Stomach (tissue), 19 donors: ENCODE measurements at places on chromosomes 6 and 20.

GRCh38 chr6:148349466-148349865, 6.8 kb downstream of the SASH1 start:
- no peak overlapping the region for H3K4me3 ChIP-seq
- H3K27ac ChIP-seq, result no peak overlapping the region
- H3K4me1 ChIP-seq, result peaks cover 14% of the 10 kb centered on the region
- no peaks in the 10 kb centered on the region for H3K36me3 ChIP-seq
- no peak for DNase-seq

- H3K4me3 ChIP-seq, result peak overlapping the region; percentile 53
- DNase-seq, result peak; percentile 84
- no peaks in the 10 kb centered on the region for H3K36me3 ChIP-seq
- H3K27ac ChIP-seq, result peak overlapping the region; percentile 92
- H3K27me3 ChIP-seq, result peaks cover 17% of the 10 kb centered on the region
- H3K4me1 ChIP-seq, result no peaks in the 10 kb centered on the region
Measured at GRCh38 chr6:29976588-29977424, 34.5 kb downstream of the HLA-A start.

- no peak for DNase-seq
- H3K27ac ChIP-seq, result peak overlapping the region; percentile 32
- no peaks in the 10 kb centered on the region for H3K27me3 ChIP-seq
- H3K4me3 ChIP-seq, result no peak overlapping the region
- H3K36me3 ChIP-seq, result no peaks in the 10 kb centered on the region
- no peaks in the 10 kb centered on the region for H3K4me1 ChIP-seq
Measured at GRCh38 chr6:144263786-144264185, 21.3 kb upstream of the UTRN start.

DNA sequence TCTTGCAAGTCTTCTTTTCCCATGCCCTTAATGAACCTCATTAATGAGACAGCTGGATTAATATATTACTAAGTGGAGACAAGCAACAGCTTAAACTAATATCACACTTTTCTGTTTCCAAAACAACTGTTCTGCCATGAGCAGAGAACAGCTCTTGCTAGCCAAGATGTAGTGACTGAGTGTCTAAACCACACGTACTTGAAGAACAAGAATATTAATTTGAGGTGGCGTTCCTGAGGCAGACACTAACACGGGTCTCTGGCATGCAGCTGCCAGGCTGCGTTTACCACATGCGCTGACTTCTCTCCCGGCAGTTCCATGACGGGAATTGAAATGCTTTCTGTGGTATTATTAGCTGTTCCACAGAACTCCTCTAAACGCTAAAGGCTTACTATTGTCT, 80.6 kb downstream of the FNDC1 start:
- H3K27ac ChIP-seq, result no peak overlapping the region
- H3K36me3 ChIP-seq, result no peaks in the 10 kb centered on the region
- no peaks in the 10 kb centered on the region for H3K27me3 ChIP-seq
- no peak overlapping the region for H3K4me3 ChIP-seq

DNA sequence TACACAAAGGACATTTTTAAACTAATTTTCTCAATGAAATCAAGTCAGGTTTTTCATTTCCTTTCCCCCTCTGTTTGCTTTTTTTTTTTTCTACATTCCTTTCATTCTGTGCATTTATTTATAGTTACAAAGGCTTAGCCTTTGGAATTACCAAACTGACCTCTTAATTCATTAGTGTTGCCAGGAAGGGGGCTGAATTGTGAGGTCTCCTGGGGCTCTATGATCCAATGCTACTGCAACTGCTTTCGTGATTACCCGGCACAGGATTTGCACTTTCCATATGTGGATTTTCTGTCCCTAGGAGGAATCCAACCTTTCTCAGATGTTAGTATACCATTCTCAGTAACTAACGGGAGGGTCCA, 35.3 kb downstream of the NEDD9 start:
- H3K4me1 ChIP-seq, result peaks cover 9% of the 10 kb centered on the region
- H3K27ac ChIP-seq, result peak overlapping the region; percentile 58
- H3K4me3 ChIP-seq, result no peak overlapping the region
- no peaks in the 10 kb centered on the region for H3K27me3 ChIP-seq

GRCh38 chr6:113645576-113645970, 211.6 kb upstream of the MARCKS start:
- H3K36me3 ChIP-seq, result no peaks in the 10 kb centered on the region
- DNase-seq, result no peak
- peak overlapping the region; percentile 78 for H3K27ac ChIP-seq
- peaks cover 41% of the 10 kb centered on the region for H3K4me1 ChIP-seq
- no peaks in the 10 kb centered on the region for H3K27me3 ChIP-seq

DNA sequence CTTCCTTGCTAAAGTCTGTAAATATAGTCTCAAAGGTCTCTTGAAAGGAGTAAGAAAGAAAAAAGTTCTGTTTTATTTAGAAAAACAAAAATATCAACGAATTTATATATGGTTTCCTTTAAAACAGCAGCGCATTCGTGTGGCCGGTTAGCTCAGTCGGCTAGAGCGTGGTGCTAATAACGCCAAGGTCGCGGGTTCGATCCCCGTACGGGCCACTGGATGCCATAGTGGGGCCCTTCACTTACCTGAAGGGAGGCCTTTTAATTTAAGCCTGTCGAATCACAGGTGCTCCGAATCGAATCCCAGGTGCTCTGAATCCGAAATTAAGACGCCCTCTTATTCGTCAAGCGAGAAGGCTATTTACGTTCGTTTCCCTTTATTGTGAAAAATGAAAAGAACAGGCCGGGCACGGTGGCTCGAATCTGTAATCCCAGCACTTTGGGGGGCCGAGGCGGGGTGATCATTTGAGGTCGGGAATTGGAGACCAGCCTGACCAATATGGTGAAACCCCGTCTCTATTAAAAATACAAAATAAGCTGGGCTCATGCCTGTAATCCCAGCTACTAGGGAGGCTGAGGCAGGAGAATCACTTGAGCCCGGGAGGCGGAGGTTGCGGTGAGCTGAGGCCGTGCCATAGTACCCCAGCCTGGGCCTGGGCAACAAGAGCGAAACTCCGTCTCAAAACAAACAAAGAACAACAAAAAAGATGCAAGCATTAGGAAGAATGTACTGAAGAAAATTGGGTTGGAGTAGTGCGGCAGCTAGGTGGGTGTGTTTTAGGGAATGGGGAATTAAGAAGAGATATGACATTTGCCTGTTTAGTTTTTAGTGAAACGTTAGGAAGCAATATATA, 195.8 kb upstream of the ZNF184 start:
- peaks cover 4% of the 10 kb centered on the region for H3K4me1 ChIP-seq
- no peak overlapping the region for H3K27ac ChIP-seq
- no peak overlapping the region for H3K4me3 ChIP-seq
- DNase-seq, result peak; percentile 61

DNA sequence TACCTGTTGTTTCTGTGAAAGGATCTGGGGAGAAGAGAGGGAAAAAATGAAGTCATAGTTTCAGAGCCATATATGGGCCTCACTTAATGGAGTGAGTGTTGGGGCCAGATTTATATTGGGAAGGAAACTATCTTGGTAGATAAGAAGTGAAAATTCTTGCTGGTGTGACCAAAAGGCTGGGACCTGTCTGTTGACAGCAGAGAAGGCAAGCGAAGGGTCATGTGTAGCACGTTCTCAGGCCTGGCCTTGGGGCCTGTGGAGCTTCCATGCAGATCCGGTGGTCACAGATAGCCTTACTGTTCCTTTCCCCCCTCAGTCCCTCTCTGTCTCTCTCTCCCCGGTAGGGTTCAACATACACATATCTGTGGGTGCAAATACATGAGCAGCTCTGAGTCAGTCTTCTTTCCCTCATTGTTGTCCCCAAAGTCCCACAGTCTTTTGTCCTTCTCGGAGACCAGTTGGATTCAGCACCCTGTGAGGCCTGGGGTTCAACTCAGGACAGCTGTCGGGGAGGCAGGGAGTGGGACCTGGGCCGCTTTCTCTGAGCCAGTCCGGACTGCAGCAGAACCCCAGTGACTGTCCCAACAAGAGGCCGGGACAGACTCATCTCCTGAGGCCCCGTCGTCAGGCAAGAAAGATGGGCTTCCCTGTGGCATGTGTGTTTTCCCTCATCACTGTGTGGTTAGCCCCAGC, 34.6 kb downstream of the PPP1R14C start:
- no peak for DNase-seq
- no peaks in the 10 kb centered on the region for H3K27me3 ChIP-seq
- peaks cover 6% of the 10 kb centered on the region for H3K4me1 ChIP-seq
